CD4-positive, alpha-beta T cell treated with Interleukin-21 for 1 hour (primary cell): ENCODE measurements at places on chromosomes 13 and 19.

DNA sequence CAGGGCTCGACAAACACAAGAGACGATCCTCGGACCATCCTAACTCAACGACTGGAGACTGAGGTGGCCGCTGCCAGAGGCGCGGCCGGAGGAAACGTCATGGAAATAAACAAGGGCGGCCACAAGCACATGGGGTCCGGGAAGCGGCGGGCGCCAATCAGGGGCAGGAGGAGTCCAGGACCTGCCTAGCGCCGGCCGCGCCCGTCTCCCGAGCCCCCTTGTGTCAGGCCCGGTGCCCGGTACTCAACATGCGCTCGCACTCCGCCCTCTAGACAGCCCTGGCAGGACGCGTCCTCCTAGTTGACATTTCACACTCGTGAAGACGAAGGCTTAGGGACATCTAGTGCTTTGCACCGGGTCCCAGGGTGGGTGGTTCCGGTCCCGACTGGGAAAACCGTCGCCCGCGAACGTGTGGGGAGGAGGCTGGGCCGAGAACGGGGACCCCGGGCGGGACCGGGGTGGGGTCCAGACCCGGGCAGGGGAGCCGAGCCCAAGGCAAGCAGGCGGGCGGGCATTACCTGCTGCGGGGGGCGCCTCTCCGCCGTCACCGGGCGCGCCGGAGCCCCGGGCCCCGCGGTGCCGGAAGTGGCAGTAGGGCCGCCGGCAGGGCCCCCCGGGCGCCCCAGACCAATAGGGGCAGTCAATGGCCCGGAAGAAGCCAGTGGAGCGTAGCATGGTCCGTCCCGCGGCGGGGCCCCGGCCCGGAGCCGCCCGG, 442 bp downstream of the REXO1 start:
- no peak for DNase-seq

DNA sequence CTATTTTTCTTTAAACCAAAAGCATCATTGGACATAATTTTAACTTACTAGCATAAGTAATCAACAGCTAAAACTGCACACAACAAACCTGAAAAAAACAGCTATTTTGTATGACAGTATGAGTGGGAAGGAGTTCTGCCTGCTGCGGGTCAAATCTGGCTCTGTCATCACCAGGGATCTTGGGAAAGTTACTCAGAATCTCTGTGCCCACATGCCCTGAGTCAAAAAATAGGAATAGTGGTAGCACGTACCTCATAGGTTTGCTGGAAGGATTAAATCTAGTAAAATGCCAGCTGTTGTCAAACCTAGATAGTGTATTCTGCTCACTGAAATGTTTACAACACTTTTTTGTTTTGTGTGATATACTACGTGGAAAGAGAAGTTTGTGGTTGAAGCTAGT, 1.1 kb downstream of the CLN5 start:
- DNase-seq: no peak

DNA sequence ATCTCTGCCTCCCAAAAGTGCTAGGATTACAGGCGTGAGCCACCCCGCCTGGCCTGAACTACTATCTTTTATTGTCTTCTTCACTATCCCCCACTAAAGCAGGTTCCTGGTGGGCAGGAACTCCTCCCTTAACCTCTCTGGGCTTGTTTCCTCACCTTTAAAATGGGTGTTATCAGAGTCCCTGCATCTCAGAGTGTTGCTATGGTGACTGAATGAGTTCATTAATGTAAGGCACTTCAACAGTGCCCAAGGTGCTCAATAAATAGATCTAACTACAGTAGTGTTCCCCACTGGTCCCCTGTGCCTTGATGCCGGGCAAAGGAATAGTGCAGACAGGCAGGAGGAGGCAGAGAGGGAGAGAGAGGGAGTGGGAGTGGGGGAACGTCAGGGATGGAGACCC, 20.5 kb downstream of the CCDC97 start:
- DNase-seq: peak; percentile 47

GRCh38 chr13:110876609-110877008, 38.3 kb downstream of the ANKRD10 start:
- DNase-seq: no peak

GRCh38 chr19:31818798-31819105, 469.5 kb upstream of the TSHZ3 start:
- DNase-seq: no peak

DNA sequence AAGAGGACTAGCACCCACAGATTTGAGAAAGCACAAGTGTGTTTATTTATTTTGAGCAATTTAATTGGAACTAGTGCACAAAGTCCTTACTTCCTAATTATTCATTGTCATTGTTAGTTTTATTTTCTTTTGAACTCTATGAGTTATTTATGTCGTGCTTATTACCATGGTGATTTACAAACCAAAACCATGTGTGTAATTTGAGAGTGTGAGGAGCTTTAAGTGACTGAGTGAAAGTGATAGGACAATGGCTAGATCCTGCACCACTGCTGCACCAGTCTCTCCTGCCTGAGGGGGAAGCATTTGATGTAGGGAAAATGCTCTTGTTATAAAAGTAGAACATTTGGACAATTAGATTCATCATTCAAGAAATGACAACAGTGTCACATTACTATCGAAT, 172.3 kb upstream of the KLF12 start:
- DNase-seq: peak; percentile 10

- no peak for DNase-seq
Measured at GRCh38 chr13:33379608-33380007, 94.1 kb upstream of the STARD13 start.

GRCh38 chr19:47226426-47227351, 4.3 kb downstream of the BBC3 start:
- DNase-seq: peak; percentile 82

DNA sequence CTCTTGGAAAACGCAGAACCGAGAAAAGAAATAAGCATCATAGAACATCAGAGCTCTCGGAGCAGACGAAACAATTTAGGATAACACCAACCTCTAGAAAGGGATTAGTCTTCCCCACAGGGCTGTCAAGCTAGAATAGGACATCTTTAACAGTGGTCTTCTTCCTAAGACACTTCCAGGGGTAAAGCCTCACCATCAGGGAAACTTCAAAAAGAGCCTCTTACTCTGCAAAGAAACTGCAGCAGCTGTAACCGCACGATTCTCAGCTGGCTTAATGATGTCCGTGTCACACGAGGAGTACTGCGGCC, 642 bp downstream of the ZNF571 start:
- no peak for DNase-seq

DNA sequence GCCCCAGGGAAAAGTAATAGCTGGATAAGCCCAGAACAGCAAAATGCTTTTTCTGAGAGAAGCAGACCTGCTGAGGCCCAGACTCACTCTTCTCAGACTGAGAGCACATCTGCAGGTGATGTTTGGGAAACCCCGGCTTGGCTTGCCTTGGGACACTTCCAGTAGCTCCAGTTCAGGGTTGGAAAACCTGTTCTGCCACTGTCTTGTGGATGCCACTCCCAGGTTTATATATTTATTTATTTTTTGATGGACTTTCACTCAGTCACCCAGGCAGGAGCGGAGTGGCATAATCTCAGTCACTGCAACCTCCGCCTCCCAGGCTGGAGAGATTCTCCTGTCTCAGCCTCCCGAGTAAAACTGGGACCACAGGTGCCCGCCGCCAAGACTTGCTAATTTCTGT, 8.0 kb upstream of the SMARCA4 start:
- DNase-seq: no peak

DNA sequence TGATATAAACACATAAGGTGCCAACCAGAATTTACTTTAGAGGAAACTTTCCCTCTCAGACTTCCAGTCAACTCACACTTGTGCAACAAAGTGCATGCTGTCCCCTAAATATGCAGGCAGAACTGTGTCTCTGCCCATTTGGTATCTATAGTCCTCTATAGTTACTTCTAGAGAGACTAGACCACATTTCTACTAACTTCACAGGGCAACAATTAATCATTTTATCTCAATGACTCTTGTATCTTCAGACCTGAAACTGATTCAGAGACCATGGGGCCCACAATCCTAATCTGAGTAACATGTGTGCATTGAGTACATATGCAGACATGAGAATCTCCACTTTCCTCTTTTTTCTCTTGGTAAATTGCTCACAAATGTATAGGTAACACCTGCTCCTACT, 158.1 kb downstream of the ZNF486 start:
- DNase-seq: no peak

DNA sequence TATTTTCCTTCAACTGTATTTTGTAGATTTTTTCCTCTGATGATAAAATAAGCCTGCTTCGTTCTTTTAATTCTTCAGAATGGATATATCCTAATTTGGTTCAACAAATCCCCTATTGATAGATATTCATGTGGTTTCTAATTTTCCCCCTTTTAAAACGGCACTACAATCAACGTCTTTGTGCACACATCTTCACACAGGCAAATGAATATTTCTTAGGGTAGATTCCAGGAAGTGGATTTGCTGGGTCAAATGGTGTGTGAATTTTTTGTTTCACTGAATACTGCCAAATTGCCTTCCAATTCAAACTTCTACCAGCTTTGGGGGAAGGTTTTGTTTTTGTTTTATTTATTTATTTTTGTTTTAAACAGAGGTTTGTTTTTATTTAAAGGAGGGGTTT, 287.2 kb downstream of the FOXO1 start:
- no peak for DNase-seq

- no peak for DNase-seq
Measured at GRCh38 chr19:47630594-47630993, 21.7 kb downstream of the BICRA start.

DNA sequence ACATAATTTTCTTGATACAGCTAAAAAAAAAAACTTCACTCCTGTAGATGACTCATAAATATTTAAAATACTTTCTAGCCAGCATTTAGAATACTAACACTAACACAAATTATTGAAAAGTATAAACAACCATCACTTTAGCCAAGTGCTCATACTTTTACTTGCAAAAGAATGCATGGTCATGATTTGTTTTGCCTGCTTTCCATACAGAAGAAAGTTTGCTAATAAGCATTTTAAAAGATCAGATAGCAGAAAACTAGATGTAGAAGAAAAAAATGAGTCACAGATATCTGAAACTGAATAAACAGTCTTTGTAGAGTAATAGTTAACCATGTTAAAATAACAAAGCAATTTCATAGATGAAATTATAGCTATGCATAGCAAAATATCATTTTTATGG, 2280.4 kb upstream of the PCDH20 start:
- no peak for DNase-seq

DNA sequence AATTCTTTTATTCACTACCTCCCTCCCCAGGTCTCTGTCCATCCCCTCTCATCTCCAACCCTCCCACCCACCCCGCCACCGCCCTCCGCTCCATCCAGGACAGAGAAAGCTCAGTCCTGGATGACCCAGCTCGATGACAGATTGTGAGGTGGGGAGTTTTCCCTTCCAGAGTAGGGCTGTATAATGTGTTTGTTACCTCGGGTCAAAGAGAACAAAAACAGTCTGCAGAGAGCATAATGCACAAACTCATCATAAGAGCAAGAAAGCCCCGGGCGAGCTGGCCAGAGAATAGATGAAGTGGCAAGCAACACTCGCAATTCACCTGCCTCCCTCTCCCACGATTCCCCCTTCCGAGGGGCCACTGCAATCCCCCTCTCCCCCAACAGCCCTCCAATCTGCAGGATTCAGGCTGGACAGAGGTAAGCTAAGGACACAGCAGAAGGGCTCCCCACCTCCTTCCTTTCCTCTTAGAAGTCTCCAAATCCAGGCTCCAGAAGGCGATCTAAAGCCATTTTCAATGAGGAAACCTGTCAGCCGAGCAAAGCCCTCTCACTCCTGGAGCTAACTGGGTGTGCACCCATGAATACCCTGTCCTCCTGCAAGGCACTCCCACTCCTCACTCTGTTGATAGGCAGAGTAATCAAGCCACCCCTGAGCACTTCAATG, 2.6 kb downstream of the CACNA1A start:
- no peak for DNase-seq

GRCh38 chr19:12865746-12866415, 15.4 kb downstream of the DNASE2 start:
- no peak for DNase-seq

DNA sequence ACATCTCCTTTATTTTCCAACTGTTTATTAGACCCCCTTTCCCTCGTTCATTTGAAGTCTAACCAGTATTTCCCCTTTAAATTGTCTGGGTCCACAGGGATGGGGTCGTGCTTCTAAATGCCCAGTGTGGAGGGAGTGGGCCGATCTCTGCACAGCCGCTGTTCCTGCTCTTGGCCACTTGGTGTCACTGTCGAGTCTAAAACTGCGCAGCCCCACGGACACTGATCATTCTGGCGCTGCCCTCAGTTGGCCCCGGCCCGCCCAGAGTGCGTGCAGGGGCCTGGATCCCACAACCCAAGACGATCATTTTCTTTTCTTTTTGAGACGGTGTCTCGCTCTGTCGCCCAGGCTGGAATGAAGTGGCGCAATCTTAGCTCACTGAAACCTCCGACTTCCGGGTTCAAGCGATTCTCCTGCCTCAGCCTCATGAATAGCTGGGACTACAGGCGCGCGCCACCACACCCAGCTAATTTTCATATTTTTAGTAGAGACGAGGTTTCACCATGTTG, 12.0 kb downstream of the WDR88 start:
- DNase-seq: peak; percentile 74

DNA sequence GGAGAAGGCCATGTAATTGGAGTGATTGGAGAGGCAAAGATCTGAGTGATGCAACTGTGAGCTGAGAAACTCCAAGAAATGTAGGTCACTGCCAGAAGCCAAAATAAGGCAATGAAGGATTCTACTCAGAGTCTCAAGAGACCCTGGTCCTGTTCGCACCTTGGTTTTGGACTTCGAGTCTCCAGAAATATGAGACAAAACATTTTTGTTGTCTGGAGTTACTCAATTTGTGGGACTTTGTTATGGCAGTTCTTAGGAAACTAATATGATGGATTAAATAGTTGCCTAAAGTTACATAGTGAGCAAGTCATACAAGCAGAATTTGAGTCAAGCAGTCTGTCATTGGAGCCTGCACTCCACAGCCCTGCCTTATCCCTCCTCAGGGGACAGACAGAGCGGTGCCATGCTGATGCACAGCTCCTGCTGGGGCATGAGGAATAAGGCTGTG, 104.2 kb downstream of the ITGBL1 start:
- no peak for DNase-seq

GRCh38 chr13:42049454-42049813, 986 bp downstream of the DGKH start:
- no peak for DNase-seq

DNA sequence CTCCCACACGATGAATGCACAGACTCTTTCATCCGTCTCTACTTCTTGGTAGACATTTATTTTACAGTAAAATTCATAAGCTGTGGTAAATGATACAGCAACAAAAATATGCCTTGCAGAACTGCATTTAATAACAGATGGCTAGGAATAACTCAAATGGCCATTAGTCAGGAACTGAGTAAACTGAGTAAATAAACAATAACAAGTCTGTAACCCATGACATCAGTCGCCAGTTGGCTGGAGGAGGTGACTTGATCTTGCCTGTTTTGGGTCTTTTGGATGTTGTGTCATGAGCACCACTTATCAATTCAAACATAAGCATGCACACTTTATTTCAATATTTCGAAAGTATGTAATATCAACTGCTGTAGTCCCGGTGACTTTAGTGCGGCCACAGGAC, 632.6 kb upstream of the ARGLU1 start:
- DNase-seq: no peak
